Activated T-helper 2 cell treated with anti-CD3 and anti-CD28 coated beads, Interferon-gamma antibody, Interleukin-2, Interleukin-4, amounts not matched to agents 10 μg/mL and 5 μg/mL and 100 μg/mL, durations not matched to agents 14 hours and 24 hours and 36 hours (primary cell): ENCODE measurements at places on chromosomes 13 and 19. TPM values are rescaled to one million over a fixed set of nuclear protein-coding genes. Genes with fewer than 3 reads are reported as not detected.

The U2AF2 gene
- total RNA-seq = 344 and 351 TPM in 2 replicates

DNA sequence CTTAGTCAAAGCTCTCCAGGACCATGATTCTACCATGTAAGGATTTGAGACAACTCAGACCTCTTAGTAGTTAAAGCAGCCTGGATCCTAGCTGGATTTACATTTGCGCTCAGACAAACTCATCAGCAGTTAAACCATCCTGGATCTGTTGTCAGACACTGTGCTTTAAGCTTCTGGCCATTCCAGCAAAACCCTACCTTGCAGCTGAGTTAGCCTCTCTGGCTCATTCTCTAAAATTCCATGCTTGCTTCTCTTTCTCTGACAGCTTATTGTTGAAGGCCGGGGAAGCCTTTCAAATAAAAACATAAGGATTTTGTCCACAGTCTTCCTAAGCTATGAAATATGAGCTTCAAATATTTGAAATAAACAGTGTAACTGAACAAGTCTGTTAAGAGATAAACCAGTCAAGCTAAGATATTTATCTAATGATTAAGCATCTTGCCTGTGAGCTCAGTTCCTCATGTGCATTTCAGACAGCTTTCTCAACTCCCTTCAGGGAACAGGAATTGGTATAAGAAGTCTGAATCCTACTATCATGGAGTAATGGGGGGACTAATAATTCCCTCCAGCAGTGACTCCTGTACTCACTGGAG, 89.3 kb downstream of the SLAIN1 start:
- no peaks in the 10 kb centered on the region for H3K4me1 ChIP-seq
- DNase-seq = no peak

GRCh38 chr19:5696196-5697021, 6.3 kb downstream of the RPL36 start:
- H3K4me1 ChIP-seq = peaks cover 7% of the 10 kb centered on the region
- DNase-seq = no peak
- peaks cover 69% of the 10 kb centered on the region for H3K36me3 ChIP-seq

DNA sequence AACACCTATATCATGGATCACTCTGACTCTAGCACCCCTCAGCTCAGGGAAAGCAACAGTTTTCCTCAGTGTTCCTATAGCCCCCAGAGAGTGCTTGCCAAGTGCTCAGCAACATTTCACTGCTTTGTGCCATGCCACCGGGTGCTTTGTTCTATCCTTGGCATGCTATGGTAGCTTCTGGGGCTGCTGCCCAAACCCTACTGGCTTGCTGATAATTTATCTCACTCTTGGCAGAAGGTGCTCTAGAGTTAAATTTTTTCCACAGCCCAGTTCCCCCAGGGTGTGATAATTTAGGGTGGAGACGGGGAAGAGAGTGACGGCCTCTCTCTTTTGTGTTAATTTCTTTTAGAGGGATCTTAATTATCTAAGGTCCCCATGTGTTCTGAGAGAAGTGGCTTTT, 12.6 kb upstream of the CSNK1A1L start:
- H3K27ac ChIP-seq = no peak overlapping the region
- no peak overlapping the region for H3K4me3 ChIP-seq
- H3K27me3 ChIP-seq = no peaks in the 10 kb centered on the region
- H3K4me1 ChIP-seq = no peaks in the 10 kb centered on the region
- no peaks in the 10 kb centered on the region for H3K36me3 ChIP-seq
- DNase-seq = no peak

DNA sequence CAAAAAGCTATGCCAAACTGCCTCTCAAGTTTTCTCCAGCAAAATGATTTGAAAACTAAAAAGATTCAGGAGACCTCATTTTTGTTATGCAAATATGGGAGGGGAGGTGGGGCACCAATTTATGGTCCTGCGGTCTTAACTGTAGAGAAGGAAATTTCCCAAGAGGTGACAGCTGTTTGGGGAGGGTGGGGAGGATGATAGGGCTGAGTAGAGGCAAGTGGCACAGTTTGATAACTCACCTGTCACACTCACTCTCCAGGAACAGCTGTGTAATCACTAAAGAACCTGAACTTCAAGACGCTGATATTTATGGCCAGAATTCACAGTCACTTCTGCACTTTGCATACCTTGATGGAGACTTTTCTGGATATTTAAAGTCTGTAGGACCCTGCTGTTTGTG, 232.9 kb upstream of the STARD13 start:
- H3K4me1 ChIP-seq = no peaks in the 10 kb centered on the region
- H3K27me3 ChIP-seq = no peaks in the 10 kb centered on the region
- no peak overlapping the region for H3K4me3 ChIP-seq

- H3K4me1 ChIP-seq = no peaks in the 10 kb centered on the region
- peaks cover 7% of the 10 kb centered on the region for H3K27me3 ChIP-seq
- no peak overlapping the region for H3K4me3 ChIP-seq
- no peaks in the 10 kb centered on the region for H3K36me3 ChIP-seq
Measured at GRCh38 chr19:34084396-34085145, 87.7 kb upstream of the LSM14A start.

DNA sequence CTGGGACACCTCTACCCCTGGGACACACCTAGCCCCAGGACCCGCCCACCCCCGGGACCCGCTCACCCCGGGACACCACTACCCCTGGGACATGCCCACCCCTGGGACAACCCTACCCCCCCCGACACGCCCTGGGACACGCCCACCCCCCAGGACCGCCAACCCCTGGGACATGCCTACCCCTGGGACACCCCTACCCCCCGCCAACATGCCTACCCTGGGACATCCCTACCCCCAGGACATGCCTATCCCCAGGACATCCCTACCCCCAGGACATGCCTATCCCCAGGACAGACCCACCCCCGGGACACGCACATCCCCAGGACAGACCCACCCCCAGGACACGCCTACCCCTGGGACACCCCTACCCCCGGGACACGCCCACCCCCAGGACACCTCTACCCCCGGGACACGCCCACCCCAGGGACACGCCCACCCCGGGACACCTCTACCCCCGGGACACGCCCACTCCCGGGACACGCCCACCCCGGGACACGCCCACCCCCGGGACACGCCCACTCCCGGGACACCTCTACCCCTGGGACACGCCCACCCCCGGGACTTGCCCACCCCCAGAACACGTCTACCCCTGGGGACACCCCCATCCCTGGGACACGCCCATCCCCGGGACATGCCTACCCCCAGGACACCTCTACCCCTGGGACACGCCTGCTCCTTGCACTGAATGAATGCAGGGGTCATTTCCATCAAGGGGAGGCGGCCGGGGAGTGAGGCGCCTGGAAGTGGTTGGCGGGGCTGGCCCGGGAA, 32.3 kb downstream of the ADPRHL1 start:
- no peak overlapping the region for H3K4me3 ChIP-seq
- no peaks in the 10 kb centered on the region for H3K36me3 ChIP-seq
- no peaks in the 10 kb centered on the region for H3K27me3 ChIP-seq
- DNase-seq = no peak
- H3K4me1 ChIP-seq = no peaks in the 10 kb centered on the region
- H3K27ac ChIP-seq = no peak overlapping the region

DNA sequence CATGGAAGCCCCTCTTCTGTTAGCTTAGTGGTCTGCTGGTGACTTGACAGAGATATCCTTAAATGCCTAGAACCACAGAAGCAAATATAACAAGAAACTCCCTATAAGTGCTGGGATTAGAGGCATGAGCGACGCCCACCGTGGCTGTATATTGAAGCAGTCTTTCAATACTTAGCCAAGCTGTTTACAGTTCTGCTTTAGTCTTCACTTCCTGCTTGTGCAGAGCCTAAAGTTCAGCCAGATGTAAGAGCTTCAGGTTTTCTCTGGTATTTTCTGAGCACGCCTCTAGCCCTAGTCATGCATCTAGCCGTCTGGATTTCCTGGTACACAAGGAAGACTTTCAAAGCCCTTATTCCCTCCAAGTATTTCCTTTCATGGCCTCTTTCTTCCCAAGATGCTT, 28.5 kb downstream of the TRPM4 start:
- H3K36me3 ChIP-seq = no peaks in the 10 kb centered on the region
- DNase-seq = no peak
- peaks cover 6% of the 10 kb centered on the region for H3K4me1 ChIP-seq
- no peak overlapping the region for H3K4me3 ChIP-seq
